MG63 (cell line): ENCODE measurements at places on chromosomes 12 and 14. TPM values are rescaled to one million over a fixed set of nuclear protein-coding genes. Genes with fewer than 3 reads are reported as not detected.

The CPNE6 gene
- not detected in 2 replicates for total RNA-seq

DNA sequence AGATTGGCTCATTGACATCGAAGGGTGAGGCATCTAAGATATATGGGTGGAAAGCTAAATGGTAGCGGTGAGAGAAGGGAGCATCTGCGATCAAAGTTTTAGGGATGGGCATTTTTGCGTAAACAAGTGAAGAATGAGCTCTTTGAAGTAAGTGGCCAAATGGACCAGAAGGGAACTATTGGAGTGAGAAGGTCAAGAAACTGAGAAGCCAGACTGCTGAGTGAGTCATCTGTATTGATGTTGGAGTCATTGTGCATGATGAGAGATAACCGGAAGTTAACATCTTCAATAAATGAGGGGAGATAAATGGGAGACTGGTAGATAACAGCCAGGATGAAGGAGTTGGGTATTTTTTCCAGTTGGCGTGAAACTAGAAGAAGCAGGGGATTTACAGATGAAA is 271.9 kb upstream of the PDE3A start:
- no peak for DNase-seq

The TAS2R30 gene
- total RNA-seq, result not detected in 2 replicates

DNA sequence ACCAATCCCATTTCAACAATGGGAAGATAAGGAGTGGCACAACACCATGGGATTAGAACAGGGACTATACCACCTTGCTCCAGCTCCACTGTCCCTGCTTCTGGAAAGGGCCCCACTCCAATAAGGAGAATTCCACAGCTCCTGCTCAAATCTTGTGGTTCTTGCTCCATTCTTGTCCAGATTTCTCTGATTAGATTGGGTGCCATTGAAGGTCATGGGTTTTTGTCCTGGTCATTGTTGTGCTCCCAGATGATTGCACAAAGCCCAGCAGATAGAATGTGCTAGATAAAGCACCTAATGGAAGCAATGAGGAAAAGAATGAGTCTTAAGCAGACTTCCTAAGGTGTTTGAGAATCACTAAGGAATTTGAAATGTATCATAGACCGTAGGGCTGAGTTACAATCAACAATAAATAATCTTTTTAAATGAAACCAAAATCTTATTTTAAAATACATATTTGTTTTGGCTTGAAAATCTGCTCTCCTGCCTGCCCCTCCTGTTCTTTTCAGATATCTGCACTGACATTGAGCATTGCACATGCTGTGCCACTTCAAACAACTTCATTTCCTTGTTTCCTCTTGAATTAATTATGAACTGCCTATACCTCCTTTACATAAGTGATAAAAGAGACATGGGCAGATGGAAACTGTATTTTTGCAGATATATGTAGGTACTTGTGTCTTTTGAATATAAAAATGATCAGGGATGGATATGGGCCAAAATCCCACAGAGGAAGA is 115.9 kb downstream of the FGD4 start:
- no peak for DNase-seq

DNA sequence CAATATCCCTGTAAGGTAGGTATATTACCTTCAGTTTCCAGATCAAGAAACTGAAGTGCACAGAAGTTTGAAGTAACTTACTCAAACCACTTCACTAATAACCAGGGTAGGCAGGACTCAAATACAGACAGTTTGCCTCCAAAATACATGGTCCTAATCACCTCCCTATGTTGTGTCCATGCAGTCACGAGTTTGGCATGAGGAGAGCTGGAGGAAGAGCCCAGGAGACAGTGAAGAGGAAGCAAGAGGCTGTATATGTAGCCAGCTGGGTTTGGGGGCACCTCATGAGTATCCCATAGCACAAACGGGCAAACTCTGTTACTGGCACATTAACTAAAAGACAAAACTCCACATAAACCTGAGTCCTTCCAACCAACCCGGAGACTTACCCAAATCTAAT is 79.2 kb downstream of the DUSP16 start:
- DNase-seq, result no peak
